ENCODE measurements at places on chromosomes 4 and X. TPM values are rescaled to one million over a fixed set of nuclear protein-coding genes. Genes with fewer than 3 reads are reported as not detected.

Gene ADH1C
- 5.5 TPM for total RNA-seq

Gene OGT
- total RNA-seq = 117 TPM

Gene ANXA10
- 4.2 TPM for total RNA-seq

Gene SYNPO2
- 2.0 TPM for total RNA-seq

Gene TBCK
- total RNA-seq = 53.8 TPM

Gene DGAT2L6
- not detected for total RNA-seq

Gene SYN1
- total RNA-seq = 0.33 TPM

Gene SHROOM2
- total RNA-seq = under 0.01 TPM

Gene XIAP
- 26.1 TPM for total RNA-seq

Gene CFAP299
- 8.1 TPM for total RNA-seq

Gene USP9X
- total RNA-seq = 123 TPM

Gene NDNF
- 0.50 TPM for total RNA-seq

Gene CYP2U1
- total RNA-seq = 14.1 TPM

Gene GC
- not detected for total RNA-seq

Gene UBE2D3
- 454 TPM for total RNA-seq

Gene SULT1E1
- not detected for total RNA-seq

Gene FHDC1
- total RNA-seq = 0.17 TPM

Gene SYTL4
- 3.1 TPM for total RNA-seq

Gene PLP1
- 1.5 TPM for total RNA-seq

Gene CXCL5
- total RNA-seq = 0.73 TPM

Gene CHRNA9
- total RNA-seq = not detected

Gene GAGE10
- total RNA-seq = not detected

Gene HSFX3
- total RNA-seq = not detected

Gene MTNR1A
- total RNA-seq = not detected

Gene CT83
- total RNA-seq = not detected

Gene ARMCX2
- total RNA-seq = 164 TPM

Gene KLHL4
- 0.58 TPM for total RNA-seq

Gene SLC38A5
- 78.2 TPM for total RNA-seq

Gene DKK2
- total RNA-seq = 1.8 TPM

Gene MAGEA2B
- not detected for total RNA-seq

Gene SPIN2A
- total RNA-seq = 0.99 TPM

Gene DUSP9
- under 0.01 TPM for total RNA-seq

Gene ADGRG4
- total RNA-seq = under 0.01 TPM

Gene KLB
- total RNA-seq = not detected

Gene USP26
- not detected for total RNA-seq

Data from smooth muscle cell of trachea (primary cell).